Pancreas (tissue), 10 donors: ENCODE measurements at places on chromosomes 1 and 21. TPM values are rescaled to one million over a fixed set of nuclear protein-coding genes. Genes with fewer than 3 reads are reported as not detected.

ASPM gene
- total RNA-seq, result under 0.01 TPM

ACTL8 gene
- not detected for total RNA-seq

TSACC gene
- not detected for total RNA-seq

SGIP1 gene
- total RNA-seq, result 0.73 TPM

GBP6 gene
- total RNA-seq, result not detected

RNF223 gene
- 0.37 TPM for total RNA-seq

MIXL1 gene
- not detected for total RNA-seq

C1orf56 gene
- 2.8 TPM for total RNA-seq

VANGL1 gene
- 7.6 TPM for total RNA-seq

OR2T33 gene
- total RNA-seq, result not detected

PRCC gene
- 18.5 TPM for total RNA-seq

SPRR2F gene
- total RNA-seq, result not detected

FCGR3B gene
- total RNA-seq, result 1.5 TPM

TAS1R2 gene
- not detected for total RNA-seq

TRABD2B gene
- 2.4 TPM for total RNA-seq

C1QB gene
- total RNA-seq, result 17.3 TPM

AJAP1 gene
- 2.2 TPM for total RNA-seq

AGRN gene
- 57.5 TPM for total RNA-seq

FCRL6 gene
- 0.37 TPM for total RNA-seq

KIAA1614 gene
- 1.7 TPM for total RNA-seq

LHX4 gene
- not detected for total RNA-seq

ALX3 gene
- not detected for total RNA-seq

C1orf216 gene
- total RNA-seq, result 3.4 TPM

RGS7 gene
- 0.14 TPM for total RNA-seq

SUSD4 gene
- 6.0 TPM for total RNA-seq

CYP2J2 gene
- total RNA-seq, result 0.65 TPM

THEM5 gene
- total RNA-seq, result not detected

CHAF1B gene
- 3.3 TPM for total RNA-seq

KAZN gene
- 4.0 TPM for total RNA-seq

SPRR1A gene
- not detected for total RNA-seq

MTF2 gene
- 10.9 TPM for total RNA-seq

MAST2 gene
- total RNA-seq, result 6.2 TPM

C8B gene
- total RNA-seq, result 0.22 TPM

PADI6 gene
- total RNA-seq, result not detected

LPGAT1 gene
- total RNA-seq, result 34.0 TPM

ASAP3 gene
- total RNA-seq, result 37.4 TPM

TFF3 gene
- total RNA-seq, result 5.9 TPM

GJB3 gene
- total RNA-seq, result 0.20 TPM

ZNF670 gene
- total RNA-seq, result 1.6 TPM

AIRE gene
- not detected for total RNA-seq

MRPL20 gene
- total RNA-seq, result 47.3 TPM

LCE2B gene
- not detected for total RNA-seq

C1orf115 gene
- total RNA-seq, result 5.0 TPM

PDE9A gene
- 4.4 TPM for total RNA-seq

LRP8 gene
- total RNA-seq, result 1.1 TPM

FCN3 gene
- 5.1 TPM for total RNA-seq

FALEC gene
- not detected for total RNA-seq

F5 gene
- total RNA-seq, result 6.0 TPM

SMPDL3B gene
- total RNA-seq, result 15.4 TPM

KIF14 gene
- 0.16 TPM for total RNA-seq

ACAP3 gene
- total RNA-seq, result 16.1 TPM

G0S2 gene
- 7.0 TPM for total RNA-seq

OR6N2 gene
- not detected for total RNA-seq
